Activated CD8-positive, alpha-beta memory T cell treated with anti-CD3 and anti-CD28 coated beads, Interleukin-2, amount 10 ng/mL, durations not matched to agents 7 days and 5 days (primary cell): ENCODE measurements at places on chromosomes 3 and 15. TPM values are rescaled to one million over a fixed set of nuclear protein-coding genes. Genes with fewer than 3 reads are reported as not detected.

DNA sequence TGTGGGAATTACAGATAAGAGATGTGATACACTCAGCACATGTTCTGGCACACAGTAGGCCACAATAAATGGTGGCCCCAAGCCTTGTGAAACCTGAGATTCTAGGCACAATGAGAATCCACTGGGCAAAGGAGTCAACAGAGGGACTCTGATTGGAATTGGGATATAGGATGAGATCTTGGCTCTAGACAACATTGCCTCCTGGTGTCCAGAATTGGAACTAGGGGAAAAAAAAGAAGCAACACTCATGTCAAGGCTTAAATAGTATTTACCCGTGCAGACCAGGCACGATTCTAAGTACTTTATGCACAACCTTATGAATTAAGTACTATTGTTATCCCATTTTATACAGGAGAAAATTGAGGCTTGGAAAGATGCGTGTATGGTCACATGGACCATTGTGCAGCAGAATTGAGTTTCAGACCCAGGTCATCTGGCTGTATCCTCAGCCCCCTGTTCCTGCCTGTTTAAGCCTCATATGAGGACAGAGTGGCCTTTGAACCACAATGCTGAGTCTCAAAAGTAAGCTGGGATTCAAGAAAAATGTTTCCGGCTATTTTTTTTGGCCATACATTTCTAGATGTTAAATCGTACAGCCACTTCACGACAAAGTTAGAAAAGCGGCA lies 124.8 kb downstream of the SV2B start:
- no peak for DNase-seq

DNA sequence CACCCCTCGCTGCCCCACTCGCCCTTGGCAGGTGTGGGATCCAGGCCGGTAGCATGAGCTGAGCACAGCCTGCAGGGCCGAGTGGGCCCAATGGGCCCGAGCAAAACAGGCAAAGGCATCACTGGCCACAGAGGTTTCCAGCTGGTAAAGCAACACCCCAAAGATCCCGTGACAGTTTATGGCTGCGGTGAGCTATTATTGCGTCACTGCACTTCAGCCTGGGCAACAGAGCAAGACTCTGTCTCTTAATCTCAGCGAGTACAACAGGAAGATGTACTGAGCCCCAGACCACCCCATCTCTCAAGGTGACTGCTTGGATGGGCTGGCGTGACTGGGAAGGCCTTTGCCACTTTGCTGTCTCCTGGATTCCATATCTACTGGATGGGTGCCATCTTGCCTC lies 4.3 kb downstream of the JMJD7 start:
- DNase-seq = no peak

DNA sequence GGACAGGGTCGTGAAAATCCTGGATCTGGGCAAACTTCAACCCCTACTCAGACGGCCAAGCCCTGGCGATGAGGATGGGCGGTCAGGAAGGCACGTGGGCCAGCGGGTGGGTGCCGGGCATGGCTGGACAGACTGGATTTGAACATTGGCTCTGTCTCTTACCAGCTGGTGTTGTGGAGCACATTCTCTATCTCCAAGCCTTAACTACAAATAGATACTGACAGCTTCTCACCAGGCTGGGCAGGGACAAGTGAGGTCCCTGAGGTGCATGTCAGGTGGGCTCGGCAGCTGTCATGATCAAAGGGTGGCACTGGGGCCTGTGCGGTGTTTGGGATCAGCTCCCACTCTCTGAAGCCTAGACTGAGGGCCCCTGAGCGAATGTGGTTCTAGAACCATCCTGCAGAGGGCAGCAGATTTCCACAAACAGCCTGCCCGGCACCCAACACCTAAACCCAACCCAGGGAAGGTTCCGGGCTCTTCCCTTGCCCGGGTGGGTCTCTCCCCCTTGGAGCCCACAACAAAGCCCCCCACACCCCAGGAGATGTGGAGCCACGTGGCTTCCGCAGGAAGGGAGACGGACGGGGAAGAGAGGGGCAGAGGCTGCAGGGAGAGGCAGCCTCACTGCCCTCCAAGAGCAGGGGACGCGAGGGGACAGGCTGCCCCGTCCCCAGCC lies 58.4 kb downstream of the RGMA start:
- peak; percentile 73 for DNase-seq

DNA sequence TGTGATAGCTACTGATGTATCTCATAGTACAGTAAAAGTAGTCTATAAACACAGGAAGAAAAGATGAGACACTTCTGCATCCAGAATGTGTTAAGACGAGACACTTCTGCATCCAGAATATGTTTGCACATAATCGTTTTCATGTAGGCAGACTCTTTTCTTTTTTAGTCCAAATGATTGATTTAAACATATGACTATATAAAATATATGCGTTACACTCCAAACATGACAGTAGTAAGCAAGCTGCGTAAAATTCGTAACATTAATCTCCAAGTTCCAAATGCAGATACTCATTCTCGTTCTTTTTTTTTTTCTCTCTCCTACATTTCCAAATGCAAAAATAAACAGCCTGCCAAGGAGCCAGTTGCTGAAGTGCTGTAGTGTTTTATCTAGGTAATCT lies 82.6 kb downstream of the FNDC3B start:
- no peak for DNase-seq

- no peak for DNase-seq
These were observed 21.7 kb downstream of the LEKR1 start for GRCh38 chr3:156847752-156848448.

GRCh38 chr3:193910310-193910709 lies 225.6 kb upstream of the HES1 start:
- DNase-seq = no peak

DNA sequence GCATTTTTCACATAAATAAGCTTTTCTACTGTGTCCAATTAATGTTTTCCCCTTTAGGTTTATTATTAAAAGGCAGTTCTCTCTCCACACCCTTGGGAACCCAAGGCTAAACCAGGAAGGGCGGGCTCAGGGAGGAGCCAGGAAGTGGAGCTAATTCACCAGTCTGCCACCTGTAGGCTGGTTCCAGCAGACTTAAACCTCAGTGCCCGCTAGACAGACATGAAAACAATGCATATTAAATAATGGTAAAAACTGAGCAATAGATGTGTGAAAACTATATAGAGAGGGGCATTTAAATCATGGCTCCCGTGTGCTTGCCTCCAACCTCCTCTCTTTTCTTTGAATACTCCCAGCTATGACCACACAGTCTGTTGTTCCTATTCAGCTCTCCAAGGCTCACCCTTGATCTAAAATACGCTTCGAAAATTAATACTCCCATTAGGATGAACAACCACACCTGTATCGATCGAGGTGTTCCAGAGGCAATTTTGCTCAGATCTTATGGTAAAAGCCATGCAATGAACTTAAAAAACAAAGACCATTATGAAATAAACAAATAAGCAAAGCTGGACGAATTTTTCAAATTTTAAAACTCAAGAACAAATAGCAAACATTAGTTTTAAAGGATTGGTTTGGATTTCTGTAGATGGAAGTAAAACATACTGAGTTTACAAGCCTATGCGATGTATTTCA lies 253.3 kb downstream of the TJP1 start:
- DNase-seq = no peak

- no peak for DNase-seq
These were observed 45.2 kb upstream of the TJP1 start for GRCh38 chr15:29867241-29868000.

DNA sequence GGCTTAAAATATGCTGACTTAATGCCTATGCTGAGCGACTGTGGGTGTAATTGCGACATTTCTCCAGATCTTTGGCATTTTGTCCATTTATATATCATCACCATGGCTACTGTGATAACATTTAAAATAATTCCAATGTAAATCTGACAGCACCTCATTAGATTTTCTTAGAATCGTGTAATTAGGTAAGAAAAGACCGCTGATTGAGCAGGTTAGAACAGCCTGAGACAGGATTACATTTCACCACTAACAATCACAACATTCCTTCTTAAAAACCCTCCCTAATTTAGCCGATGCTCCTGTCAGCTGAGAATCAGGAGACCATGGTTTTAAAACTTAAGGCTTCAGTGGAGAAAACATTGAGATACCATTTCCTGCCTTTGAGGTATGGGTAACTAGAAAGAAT lies 455.3 kb upstream of the PDZRN3 start:
- no peak for DNase-seq

DNA sequence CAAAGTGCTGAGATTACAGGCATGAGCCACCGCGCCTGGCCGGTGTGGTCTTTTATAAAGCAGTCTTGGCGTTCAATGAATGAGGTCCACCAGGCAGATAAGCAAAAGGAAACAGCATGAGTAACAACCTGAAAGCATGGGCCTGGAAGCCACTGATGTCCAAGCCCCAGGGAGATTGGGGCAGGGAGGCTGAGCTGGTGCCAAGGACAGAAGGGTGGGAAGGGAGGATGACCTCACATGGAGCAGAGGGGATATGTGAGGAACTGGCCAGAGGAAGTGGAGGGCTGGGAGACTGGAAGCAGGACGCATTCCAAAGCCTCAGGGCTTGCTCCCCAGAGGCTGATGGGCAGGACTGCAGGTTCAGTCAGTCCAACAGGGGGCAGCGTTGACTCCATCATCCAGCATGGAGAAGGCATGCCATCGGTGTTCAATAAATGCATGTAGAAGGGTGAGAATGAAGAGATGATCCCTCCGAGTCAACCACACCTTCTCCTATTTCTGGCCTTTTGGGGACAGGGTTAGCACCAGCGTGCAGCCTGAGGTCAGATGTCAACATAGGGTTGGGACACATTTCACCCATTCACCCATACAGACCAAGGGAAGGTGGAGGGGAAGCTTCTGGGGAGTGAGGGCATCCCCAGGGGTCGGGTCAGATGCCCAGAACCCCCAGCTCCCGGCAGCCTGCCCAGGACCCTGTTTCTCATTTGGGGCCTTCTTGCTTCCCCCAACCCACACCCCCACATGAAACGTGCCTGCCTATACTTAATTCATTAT lies 14.8 kb downstream of the MYL3 start:
- peak; percentile 58 for DNase-seq

DNA sequence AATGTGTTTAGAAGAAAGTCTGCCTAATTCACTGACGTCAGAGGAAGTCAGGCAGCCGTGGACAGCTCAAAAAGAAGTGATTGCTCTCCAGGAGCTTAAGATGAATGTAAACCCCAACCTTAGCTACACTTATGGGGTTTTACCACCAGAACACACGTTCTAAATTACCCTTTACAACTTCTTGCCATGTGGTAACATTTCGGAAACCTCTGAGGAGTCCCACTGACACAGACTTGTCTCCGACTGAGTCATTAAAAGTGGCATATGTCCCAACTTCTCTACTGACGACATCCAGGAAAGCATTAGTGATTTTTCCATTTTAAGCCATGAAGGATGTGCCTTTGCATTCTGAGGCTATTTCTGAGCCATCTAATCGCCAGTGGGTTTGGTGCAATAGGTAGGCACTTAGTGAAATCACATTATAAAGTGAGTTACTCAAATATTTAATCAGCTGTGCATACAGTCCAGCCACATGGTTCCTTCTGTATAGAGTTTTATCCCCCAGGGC lies 32.4 kb downstream of the C2CD4A start:
- no peak for DNase-seq

- DNase-seq = no peak
These were observed 630.4 kb upstream of the TBL1XR1 start for GRCh38 chr3:177827511-177828207.

GRCh38 chr3:122676759-122677158 lies 3.9 kb upstream of the PARP14 start:
- DNase-seq = no peak

GRCh38 chr3:172292422-172292821 lies 155.8 kb downstream of the GHSR start:
- DNase-seq = no peak

DNA sequence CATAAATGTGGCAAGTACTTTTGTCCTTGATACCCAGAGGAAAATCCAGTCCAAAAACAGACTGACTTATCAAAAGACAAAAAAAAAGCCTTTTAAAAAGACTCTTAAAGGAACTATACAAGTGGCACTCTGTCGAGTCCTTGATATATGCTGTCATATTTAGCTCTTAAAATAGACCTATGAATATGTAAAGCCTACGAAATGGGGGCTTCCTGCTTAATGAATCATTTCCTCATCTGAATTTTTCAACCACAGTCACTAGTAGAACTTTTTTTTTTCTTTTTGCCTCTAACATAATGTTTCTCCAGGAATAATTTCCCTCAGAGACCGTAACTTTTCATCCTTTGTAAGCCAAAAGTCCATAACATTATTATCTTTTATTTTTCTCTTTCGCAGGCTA lies 95.8 kb downstream of the P3H2 start:
- DNase-seq = no peak

DNA sequence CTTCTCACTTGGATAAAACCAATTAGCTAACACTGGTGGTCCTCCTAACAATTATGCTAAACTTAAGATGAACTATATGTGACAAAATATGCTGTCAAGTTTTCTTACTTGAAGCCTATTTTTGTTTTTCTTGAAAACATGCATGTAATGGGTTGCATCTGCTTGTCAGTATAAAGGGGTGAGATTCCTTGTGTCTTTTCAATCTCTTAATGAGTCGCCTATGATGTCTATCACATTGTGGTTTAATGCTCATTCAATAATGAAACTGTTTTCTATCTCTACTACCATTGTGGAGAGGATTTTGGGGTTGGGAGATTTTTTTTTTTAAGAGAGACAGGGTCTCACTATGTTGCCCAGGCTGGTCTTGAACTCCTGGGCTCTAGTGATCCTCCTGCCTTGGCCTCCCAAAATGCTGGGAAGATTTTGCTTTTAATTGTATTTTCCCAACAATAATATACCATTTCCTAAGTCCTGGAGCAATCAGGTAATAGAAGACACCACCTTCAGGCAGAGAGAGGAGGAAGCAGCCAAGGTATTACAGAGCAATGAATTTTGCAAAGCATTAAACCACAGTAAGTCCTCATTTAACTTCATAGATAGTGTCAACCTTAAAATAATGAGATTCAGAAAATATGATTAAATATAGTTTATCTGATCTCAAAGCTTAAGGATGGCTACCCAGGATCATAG lies 17.4 kb upstream of the TRMT10C start:
- no peak for DNase-seq

The GCNT3 gene
- not detected for total RNA-seq

The SIDT1 gene
- total RNA-seq = 51.9 TPM

The NLGN1 gene
- total RNA-seq = not detected

The TIMP4 gene
- total RNA-seq = not detected

The CCR8 gene
- total RNA-seq = 47.6 TPM

The BUB1B gene
- total RNA-seq = 107 TPM

The ISG20 gene
- total RNA-seq = 379 TPM

The BDH1 gene
- total RNA-seq = 75.8 TPM

The CLRN1 gene
- not detected for total RNA-seq
